ENCODE measurements at places on chromosomes 6 and 20.

- DNase-seq = no peak
Measured at GRCh38 chr6:27837625-27838057, 74.6 kb downstream of the OR2B2 start.

GRCh38 chr20:3276680-3277015 lies 37.7 kb upstream of the SLC4A11 start:
- no peak for DNase-seq

DNA sequence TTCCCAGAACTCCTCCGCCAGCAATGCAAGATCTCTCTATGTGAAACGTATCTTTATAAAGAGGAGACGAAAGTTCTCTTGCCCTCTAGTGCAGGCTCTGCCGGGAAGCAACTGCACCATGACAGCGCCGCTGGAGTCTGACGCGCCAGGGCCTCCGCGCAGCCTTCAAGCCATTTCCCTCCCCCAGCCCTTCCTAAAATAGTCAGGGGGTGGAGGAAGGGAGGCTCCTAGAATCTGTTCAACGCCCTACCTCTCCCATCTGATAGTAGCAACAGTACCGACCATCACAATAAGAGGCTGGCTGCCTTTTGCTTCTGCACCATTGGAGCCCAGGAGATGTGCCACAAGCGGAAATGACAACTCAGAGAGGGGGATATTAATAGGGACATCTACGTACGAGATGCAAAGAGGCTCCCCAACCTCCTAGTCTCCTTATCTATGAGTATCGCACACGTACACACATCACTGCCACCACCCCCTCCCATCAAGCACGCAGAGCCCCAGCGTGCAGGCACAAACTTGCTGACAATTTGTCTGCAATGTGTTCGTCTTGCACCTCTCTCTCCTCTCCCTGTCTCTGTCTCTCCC lies 1.0 kb downstream of the SYNE1 start:
- DNase-seq = no peak

DNA sequence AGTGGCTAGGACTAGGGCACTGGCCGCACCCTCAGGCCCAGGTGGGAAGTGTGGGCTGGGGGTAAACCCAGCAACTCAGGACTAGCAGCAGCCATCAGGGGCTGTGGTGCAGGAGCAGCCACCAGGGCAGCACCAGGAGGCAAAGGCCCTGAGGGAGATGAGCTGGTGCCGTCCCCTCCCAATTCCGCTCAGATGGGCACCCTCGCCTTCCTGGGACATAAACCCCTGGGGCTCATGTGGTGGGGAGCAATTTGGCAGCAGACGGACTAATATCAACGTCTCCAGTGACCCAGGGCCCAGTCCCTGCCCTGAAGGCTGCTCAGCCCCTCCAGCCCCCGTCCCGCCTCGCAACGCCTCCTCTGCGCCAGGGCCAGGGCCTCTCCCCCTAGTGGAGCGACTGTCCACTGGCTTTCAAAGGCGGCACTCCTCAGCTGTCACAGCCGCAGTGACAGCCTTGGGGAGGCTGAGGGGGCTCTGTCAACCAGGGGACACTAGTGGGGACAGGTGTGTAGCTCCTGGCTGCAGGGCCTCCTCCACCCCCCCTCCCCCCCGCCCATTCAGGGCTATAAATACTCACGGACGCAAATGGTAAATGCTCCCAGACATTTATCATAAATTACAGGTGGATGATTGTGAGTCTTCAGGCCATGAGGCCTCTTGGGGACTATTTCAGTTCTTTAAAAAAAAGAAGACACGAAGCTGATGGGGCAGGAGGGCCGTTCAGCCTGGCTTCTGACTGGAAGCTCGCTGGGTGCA lies 349.9 kb downstream of the ZFAND3 start:
- DNase-seq = no peak

DNA sequence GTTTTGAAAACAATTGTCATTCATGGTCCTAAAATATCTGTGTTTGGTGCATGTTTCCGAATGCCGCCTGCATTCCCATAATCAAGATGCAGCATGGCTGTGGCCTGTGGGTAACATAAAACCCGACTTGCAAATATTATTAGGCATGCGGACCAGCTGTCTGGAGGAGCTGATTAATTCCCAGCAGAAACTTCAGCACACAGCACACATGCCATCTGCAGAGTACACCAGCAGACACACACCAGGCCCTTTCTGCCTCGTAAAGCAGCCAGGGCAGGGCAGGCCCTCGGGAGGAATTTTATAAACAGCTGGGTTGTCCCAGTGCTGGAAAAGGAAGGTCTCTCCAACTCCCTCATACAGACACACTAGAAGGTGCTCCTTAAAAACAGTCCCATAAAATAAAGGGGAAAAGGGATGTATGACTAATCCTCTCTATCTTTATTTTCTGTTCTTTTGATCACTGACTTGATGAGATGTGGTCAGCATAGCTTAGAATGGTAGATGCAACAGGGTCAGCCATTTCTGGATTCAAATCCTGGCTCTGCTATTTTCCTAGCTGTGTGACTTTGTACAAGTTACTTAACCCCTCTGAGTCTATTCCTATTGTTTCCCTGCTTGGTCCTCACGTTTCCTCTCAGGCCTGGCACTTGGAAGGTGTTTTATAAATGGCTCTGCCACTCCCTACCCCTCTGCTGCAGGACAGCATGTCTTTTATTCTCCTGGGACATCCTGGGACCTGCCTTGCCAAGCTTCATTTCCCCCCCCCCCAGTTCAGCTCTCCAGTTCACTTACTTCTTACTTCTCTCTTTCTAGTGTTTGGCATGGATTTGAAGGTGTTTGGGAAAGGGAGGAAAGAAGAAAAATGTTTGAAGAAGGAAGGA lies 85.9 kb upstream of the TRAF3IP2 start:
- no peak for DNase-seq

- no peak for DNase-seq
Measured at GRCh38 chr20:47638851-47639250, 137.2 kb downstream of the NCOA3 start.

- DNase-seq = no peak
Measured at GRCh38 chr6:43074847-43075669, 1.1 kb upstream of the PTK7 start.

- DNase-seq = no peak
Measured at GRCh38 chr6:148507774-148508173, 165.1 kb downstream of the SASH1 start.

DNA sequence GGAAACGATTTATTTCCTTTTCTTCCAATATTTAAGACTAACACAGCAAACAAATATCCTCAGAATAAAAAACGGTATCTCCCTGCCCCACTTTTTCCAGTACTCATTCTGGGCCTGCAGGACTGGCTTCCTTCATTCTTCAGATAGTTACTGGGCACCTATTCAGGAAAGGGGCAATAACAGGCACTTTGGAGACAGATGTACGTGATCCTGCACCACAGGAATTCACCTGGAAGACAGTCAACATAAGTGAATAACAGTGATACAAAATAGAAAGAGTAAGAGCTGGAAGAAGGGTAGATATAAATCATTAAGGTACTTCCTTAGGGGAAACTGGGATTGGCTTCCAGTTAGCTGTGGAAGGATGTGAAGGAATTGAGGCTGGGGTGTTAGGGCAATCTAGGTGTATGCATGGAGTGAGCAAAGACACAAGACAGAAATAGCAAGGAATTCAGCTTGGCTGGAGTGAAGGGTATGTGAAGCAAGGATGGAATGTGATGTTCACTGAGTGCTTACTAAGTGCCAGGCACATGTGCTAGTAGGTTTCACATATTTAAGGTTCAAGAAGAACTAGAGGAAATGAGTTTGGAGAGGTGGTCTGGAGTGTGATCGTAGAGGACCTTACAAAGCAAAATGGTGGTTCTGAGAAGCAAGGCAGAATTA lies 49.3 kb upstream of the FAM83C start:
- no peak for DNase-seq

DNA sequence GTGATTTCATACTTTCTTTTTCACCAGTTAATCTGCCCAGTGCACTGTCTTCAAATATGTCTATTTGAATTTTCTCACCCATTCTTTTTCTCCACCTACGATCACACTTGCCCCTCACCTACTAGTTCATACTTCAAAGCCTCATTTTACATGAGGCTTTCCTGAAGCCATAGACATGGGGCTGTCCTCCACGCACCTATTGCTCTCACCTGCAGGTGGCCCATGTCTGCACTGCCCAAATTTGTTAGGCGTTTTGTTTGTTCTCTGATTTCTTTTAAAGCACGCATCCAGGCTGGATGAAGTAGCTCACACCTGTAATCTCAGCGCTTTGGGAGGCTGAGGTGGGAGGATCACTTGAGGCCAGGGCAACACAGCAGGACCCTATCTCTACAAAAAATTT lies 106.8 kb upstream of the RIPOR2 start:
- DNase-seq = no peak

DNA sequence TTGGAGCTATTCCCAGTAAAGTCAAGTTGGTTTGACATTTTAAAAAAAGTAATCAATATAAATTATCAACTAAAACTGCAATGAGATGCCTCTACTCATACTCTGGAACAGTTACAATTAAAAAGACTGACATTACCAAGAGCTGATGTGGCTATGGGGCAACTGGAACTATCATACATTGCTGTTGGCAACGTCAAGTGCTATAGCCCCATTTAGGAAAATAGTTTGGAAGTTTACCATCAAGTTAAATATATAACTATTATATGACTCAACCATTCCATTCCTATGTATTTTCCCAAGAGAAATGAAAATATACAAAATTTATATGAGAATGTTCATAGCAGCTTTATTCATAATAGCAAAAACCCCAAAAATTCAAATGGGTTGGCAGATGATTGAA lies 111.4 kb upstream of the HDGFL1 start:
- no peak for DNase-seq

- DNase-seq = no peak
Measured at GRCh38 chr20:20895537-20895936, 183.1 kb upstream of the RALGAPA2 start.

DNA sequence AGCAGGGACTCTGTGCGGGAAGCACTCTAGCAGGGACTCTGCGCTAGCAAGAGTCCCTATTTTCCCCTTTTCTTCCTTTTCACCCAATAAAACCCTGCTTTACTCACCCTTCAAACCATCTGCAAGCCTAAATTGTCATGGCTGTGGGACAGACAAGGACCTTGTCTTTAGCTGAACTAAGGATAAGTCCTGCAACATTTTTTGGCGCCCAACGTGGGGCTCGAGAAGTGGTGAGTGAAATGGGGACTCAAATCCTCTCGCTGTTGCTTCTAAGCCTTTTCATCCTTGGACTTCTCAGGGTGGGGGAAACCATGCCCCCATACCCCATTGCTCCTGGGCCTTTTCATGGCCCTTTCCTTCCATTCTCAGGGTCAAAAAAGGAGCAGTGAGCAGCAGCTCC lies 46.4 kb downstream of the IMPG1 start:
- no peak for DNase-seq
